Endothelial cell (in vitro differentiated cells): ENCODE measurements at places on chromosomes 12 and 14. TPM values are rescaled to one million over a fixed set of nuclear protein-coding genes. Genes with fewer than 3 reads are reported as not detected.

- DNase-seq: no peak
- H3K4me3 ChIP-seq: no peak overlapping the region
- no peak overlapping the region for H3K27ac ChIP-seq
- H3K27me3 ChIP-seq: peaks cover 2% of the 10 kb centered on the region
- no peaks in the 10 kb centered on the region for H3K4me1 ChIP-seq
Measured at GRCh38 chr14:94571395-94571794, 9.8 kb upstream of the SERPINA5 start.

DNA sequence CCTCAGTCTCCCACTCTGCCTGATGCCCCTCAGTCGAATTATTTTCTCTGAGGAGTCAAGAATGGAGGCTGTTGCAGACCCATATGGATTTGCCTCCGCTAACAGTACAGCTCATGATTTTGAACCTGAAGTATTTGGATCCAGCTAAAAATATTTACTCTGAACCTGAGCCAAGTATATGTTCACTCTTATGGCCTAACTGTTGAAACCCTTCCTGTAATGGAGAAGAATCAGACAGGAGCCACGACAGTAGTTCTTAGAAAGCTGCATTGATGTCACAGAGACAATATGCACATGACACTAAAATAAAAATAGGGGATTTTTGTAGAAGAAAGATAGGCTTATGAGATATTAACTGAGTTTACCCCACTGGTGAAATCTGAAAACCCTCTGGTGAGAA, 1128.3 kb upstream of the FLRT2 start:
- no peaks in the 10 kb centered on the region for H3K36me3 ChIP-seq
- H3K4me3 ChIP-seq: no peak overlapping the region
- H3K27ac ChIP-seq: no peak overlapping the region
- DNase-seq: no peak

- H3K27ac ChIP-seq: no peak overlapping the region
- no peaks in the 10 kb centered on the region for H3K36me3 ChIP-seq
- H3K4me1 ChIP-seq: peaks cover 12% of the 10 kb centered on the region
- no peaks in the 10 kb centered on the region for H3K27me3 ChIP-seq
- no peak for DNase-seq
Measured at GRCh38 chr12:14408208-14408607, 42.7 kb downstream of the ATF7IP start.

The CCDC184 gene
- total RNA-seq: 13.3 TPM

DNA sequence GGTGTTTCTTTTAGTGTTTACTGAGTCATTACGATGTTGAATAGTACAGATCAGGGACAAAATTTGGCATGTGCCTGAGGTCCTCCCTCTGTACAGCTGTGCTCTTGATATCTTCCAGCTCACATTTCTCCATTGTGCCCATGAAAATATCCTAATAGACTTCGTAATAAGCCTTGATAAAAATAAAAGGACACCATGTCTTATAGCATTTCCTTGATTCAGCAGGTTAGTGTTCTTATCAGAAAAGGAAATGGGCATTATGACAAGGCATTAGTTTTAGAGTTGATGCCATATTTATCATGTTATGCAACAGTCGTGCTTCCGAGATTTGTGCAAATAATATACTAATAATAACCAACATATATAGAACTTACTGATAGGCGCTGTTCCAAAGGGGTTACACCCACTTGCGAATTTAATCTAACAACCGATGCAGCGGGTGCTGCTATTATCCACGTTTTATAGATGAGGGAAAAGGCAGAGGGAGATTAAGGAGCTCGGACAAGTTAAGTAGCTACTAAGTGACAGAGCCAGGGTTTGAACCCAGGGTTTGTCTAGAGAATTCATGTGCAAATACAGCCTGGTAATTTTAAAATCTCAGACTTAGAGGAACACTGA, 15.1 kb upstream of the WNK1 start:
- H3K27me3 ChIP-seq: peaks cover 1% of the 10 kb centered on the region
- DNase-seq: no peak
- H3K4me3 ChIP-seq: no peak overlapping the region
- H3K27ac ChIP-seq: no peak overlapping the region
- peaks cover 3% of the 10 kb centered on the region for H3K4me1 ChIP-seq

- DNase-seq: no peak
- H3K27me3 ChIP-seq: peaks cover 4% of the 10 kb centered on the region
- peaks cover 12% of the 10 kb centered on the region for H3K4me1 ChIP-seq
Measured at GRCh38 chr14:96121660-96122395, 82.7 kb downstream of the C14orf132 start.

DNA sequence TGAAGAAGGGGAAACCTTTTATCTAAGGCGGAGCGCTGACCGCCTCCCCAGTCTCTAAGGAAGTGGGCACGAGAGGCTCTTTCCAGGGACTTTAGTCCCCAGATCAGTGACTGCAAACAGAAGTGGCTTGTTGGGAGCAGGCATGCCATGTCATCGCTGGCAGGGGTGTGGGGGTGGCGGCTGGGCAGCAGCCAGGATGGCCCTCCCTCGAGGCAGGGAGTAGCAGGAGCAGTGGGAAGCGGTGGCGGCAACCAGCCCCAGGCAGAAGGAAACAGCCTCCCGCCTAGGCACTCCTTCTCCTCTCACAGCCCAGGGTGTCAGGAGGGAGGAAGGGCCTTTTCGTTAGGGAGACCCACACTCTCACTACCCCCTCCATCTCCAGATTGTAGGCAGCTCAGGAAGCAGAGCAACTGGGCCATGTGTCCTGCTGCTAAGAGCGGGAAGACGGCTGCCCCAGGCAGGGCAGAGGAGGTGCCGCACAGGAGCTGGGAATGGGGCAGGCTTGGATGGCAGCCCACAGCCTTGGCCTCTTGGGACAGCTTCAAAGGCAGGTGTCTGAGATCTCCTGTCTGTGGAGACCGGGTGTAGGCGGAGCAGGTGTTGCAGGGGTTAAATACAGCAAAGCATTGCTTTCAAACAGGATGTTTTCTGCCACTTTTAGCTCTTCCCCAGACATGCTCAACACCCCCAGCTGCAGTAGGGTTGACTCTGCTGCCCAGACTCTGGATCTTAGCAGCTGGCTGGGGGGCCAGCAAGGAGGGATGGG, 21.8 kb downstream of the VDR start:
- H3K4me3 ChIP-seq: no peak overlapping the region
- DNase-seq: no peak
- no peak overlapping the region for H3K27ac ChIP-seq
- peaks cover 20% of the 10 kb centered on the region for H3K4me1 ChIP-seq
- H3K36me3 ChIP-seq: peaks cover 8% of the 10 kb centered on the region

- H3K4me3 ChIP-seq: no peak overlapping the region
- H3K4me1 ChIP-seq: peaks cover 12% of the 10 kb centered on the region
- no peaks in the 10 kb centered on the region for H3K36me3 ChIP-seq
Measured at GRCh38 chr12:82682851-82683261, 3.9 kb upstream of the TMTC2 start.

DNA sequence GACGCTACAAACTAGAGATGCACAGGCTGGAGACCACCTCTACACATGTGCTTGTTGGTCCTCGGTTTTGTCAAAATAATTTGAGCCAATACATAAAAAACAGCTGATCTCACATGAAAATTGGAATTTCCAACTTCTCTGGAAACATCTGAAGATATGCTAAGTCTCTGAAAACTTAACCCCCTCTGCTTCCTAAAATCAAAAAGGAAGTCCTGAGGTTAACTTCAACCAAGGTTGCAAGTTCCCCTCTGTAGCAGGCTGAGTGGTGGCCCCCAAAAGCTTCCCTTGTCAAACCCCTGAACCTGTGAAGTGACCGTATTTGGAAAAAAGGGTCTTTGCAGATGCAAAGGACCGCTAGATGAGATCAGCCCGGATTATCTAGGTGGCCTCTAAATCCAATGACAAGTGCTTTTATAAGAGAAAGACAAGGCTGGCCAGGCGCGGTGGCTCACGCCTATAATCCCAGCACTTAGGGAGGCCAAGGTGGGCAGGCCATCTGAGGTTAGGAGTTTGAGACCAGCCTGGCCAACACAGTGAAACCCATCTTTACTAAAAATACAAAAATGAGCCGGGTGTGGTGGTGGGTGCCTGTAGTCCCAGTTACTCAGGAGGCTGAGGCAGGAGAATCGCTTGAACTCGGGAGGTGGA, 32.0 kb upstream of the VPS37B start:
- H3K4me1 ChIP-seq: no peaks in the 10 kb centered on the region
- DNase-seq: no peak
- no peak overlapping the region for H3K4me3 ChIP-seq
- no peaks in the 10 kb centered on the region for H3K36me3 ChIP-seq

DNA sequence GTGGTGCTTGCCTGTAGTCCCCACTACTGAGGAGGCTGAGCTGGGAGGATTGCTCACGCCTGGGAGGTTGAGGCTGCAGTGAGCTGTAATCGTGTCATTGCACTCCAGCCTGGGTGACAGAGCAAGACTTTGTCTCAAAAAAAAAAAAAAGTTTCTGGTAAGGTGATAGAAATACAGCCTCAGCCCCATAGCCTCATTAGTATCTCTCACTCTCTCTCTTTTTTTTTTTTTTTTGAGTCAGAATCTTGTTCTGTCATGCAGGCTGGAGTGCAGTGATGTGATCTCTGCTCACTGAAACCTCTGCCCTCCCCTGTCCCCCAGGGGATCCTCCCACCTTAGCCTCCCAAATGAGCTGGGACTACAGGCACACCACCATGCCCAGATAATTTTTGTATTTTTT, 19.2 kb downstream of the MTHFD1 start:
- no peak overlapping the region for H3K27ac ChIP-seq
- no peaks in the 10 kb centered on the region for H3K4me1 ChIP-seq
- H3K27me3 ChIP-seq: no peaks in the 10 kb centered on the region
- peaks cover 3% of the 10 kb centered on the region for H3K36me3 ChIP-seq
